SW480 (cell line): ENCODE measurements at places on chromosomes 4 and X.

- no peak for DNase-seq
Measured at GRCh38 chr4:75514949-75515612, 808 bp downstream of the THAP6 start.

DNA sequence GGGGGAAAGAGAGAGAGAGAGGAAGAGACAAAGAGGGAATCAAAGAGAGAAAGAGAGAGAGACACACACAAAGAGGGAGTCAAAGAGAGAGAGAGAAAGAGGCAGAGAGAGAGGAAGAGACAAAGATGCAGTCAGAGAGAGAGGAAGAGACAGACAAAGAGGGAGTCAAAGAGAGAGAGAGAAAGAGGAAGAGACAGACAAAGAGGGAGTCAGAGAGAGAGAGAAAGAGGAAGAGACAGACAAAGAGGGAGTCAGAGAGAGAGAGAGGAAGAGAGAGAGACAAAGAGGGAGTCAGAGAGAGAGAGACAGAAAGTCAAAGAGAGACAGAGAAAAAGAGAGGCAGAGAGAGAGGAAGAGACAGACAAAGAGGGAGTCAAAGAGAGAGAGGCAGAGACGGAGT lies 45.5 kb downstream of the MAGEA9 start:
- DNase-seq: no peak

- peak; percentile 7 for DNase-seq
Measured at GRCh38 chr4:109185548-109185947, 116.9 kb downstream of the COL25A1 start.

- DNase-seq: no peak
Measured at GRCh38 chrX:40298069-40298468, 200.3 kb upstream of the BCOR start.

GRCh38 chr4:186227221-186227620 lies at the start of gene KLKB1:
TSS of gene KLKB1 (plus strand) at chr4:186227507. CDS start at chr4:186228196, 689 bp downstream.
- DNase-seq: no peak

DNA sequence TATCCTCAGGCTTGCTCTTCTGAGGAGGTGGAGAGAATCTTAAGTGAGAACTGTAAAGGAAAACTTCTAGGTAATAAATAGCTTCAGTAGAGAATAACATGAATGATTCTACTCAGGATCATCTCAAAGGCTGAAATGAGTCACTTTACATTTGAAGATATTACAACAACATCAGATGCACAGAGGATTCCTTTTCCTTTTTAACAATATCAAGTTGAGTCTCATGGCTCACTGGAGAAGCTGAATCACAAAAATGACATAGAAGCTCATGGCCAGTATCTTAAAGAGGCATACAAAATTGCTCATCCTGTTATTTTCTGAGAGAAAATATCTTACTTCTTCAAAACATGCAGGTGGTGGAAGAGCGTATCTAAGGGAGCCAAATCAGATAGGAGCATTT lies 72.5 kb upstream of the EMCN start:
- DNase-seq: no peak

DNA sequence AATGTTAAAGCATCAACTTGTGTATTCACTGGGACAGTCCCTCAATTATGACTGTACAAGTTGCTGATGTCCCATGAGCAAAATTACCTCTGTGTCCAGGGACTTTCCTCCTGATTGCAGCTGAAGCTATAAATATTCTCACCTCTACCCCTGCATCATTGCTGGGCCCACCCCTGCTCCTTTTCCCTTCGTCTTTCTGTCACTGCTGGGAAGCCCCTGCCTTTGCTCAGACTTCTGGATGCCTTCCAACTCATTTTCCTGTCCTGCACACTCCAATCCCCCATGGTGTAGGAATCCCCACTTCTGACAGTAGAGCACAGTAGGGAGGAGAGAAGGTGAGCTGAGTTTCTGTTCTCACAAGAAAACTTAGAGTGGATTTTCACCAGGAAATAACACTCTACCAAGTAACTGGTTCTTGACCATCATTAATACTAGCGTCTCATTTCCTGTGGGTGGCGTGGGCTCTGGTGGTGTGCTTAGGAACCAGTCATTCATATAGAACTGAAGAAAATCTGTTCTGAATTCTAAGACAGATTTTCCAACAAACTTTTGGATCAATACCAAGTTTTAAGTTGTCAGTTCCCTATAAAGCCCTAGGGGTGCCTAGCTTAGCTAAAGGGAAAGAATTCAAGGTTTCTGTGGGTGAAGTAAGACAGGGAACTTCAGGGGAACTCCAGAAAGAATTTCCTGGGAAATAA lies 136.2 kb upstream of the MED14 start:
- no peak for DNase-seq
